ENCODE measurements at places on chromosomes 2 and 18. TPM values are rescaled to one million over a fixed set of nuclear protein-coding genes. Genes with fewer than 3 reads are reported as not detected.

Gene PASK
- 1.5 TPM for total RNA-seq

GRCh38 chr2:234796045-234796591, 155.7 kb upstream of the SH3BP4 start:
- no peak for DNase-seq

DNA sequence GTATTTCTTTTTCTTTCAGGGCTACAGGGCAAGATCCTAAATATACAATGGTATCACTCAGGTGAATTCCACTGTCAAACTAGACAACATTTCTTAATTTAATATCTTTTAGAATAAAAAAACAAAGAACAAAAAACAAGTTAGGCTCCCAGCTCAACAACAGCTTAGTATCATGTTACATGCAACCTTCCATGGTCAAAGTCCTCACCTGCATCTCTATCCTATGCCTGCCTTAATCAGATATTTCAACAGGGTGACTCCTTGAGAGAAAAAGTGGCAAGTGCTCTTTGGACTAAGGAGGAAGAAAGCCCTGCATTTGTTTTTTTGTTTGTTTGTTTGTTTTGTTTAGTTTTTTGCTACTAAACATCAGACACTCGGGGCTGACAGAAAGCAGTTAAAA, 50.2 kb downstream of the WDFY1 start:
- no peak for DNase-seq

DNA sequence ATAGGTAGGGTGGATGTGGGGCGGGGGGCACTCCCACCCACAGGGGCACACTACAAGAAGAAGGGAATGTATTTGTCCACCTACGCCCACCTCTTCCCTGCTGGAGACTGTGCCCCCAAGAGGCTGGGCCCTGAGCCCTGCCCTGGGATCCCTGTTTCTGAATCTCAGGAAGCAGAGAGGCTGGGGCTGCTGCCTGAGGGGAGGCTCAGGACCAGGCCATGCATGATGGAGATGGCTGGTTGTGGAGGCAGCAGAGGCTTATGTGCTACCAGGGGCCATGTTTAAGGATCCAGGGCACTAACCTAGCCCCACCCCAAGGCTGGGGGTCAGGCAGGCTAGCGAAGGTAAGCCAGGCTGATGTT, 81.1 kb upstream of the OTOF start:
- no peak for DNase-seq

DNA sequence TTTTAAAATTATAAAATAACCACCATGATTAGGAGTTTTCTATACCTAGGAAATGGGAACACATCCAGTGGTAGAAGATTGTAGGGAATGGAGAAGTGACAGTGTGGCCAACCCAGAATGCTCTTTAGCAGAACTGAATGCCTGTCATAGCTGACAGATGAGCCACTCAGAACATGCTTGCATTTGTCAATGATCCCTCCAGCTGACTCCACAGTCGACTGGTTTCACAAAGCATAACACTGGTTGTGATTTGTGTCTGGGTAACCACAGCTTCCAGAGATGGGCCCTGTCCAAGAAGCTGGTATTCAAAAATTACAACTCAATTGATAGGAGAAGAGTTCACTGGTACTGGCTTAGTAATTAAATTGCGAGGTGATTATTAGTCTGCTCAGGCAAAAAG, 9.0 kb upstream of the CTIF start:
- DNase-seq, result no peak

GRCh38 chr2:171553858-171554257, 31.6 kb downstream of the CYBRD1 start:
- DNase-seq, result peak; percentile 50

GRCh38 chr2:143719406-143719805, 590.2 kb downstream of the ARHGAP15 start:
- DNase-seq, result no peak

DNA sequence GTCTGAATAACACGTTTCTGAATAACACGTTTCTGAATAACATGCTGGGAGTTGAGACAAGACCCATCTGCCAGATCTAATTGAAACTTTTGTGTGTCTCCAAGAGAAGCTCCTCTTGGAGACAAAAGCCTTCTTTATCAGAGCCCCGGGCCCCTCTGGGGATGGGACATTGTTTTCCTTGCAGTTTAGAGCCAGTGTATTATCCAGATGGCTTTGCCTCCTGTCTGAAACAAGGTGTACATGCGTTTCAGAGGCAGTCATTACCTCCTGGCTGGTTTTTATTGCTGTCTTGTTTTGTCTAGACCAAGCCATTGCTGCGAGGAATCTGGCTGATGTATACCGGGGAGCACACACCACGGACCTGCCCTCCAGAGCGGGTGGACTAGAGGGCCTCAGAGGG, 7.8 kb downstream of the FOSL2 start:
- DNase-seq, result no peak

Data from esophagus muscularis mucosa (tissue), 4 donors.